ENCODE measurements at places on chromosomes 12 and 14. TPM values are rescaled to one million over a fixed set of nuclear protein-coding genes. Genes with fewer than 3 reads are reported as not detected.

Gene PLCZ1
- 1.2 TPM for polyA plus RNA-seq

Gene CDCA4
- polyA plus RNA-seq, result 27.8 TPM

Gene OASL
- polyA plus RNA-seq, result 0.22 TPM

Gene COCH
- polyA plus RNA-seq, result 2.5 TPM

Gene SMIM41
- polyA plus RNA-seq, result 0.33 TPM

Gene PRB2
- polyA plus RNA-seq, result not detected

Gene GLIPR1L1
- 0.65 TPM for polyA plus RNA-seq

Gene DACT1
- 39.4 TPM for polyA plus RNA-seq

Gene TMEM179
- polyA plus RNA-seq, result 1.2 TPM

Gene PRPH
- not detected for polyA plus RNA-seq

Gene POTEM
- not detected for polyA plus RNA-seq

Gene CLEC6A
- 0.21 TPM for polyA plus RNA-seq

Gene PIWIL1
- polyA plus RNA-seq, result 1.2 TPM

Gene NGB
- polyA plus RNA-seq, result not detected

Gene RPS6KL1
- polyA plus RNA-seq, result 1.7 TPM

Gene SYNDIG1L
- 0.29 TPM for polyA plus RNA-seq

Gene OR6C75
- polyA plus RNA-seq, result not detected

Gene EFS
- 56.8 TPM for polyA plus RNA-seq

Gene CCNT1
- 30.3 TPM for polyA plus RNA-seq

Gene OR10G3
- polyA plus RNA-seq, result not detected

Gene PLEKHD1
- 3.7 TPM for polyA plus RNA-seq

Gene ATF7
- 35.6 TPM for polyA plus RNA-seq

Gene SDR9C7
- 0.10 TPM for polyA plus RNA-seq

Gene WBP11
- 108 TPM for polyA plus RNA-seq

Gene LGR5
- 13.2 TPM for polyA plus RNA-seq

Gene SINHCAF
- polyA plus RNA-seq, result 268 TPM

Gene HOXC9
- polyA plus RNA-seq, result 30.0 TPM

Gene TAS2R30
- 0.16 TPM for polyA plus RNA-seq

Gene TOGARAM1
- polyA plus RNA-seq, result 40.1 TPM

Gene HOXC6
- 49.8 TPM for polyA plus RNA-seq

Gene TAS2R9
- polyA plus RNA-seq, result 0.09 TPM

Gene MAP3K9
- polyA plus RNA-seq, result 4.9 TPM

Gene B3GNT4
- polyA plus RNA-seq, result 4.2 TPM

Gene DEGS2
- polyA plus RNA-seq, result 8.6 TPM

Gene IRAK3
- 4.0 TPM for polyA plus RNA-seq

Gene IL26
- not detected for polyA plus RNA-seq

Gene POLE2
- 31.9 TPM for polyA plus RNA-seq

Gene TAS2R20
- 4.1 TPM for polyA plus RNA-seq

Gene TPPP2
- polyA plus RNA-seq, result 3.3 TPM

Gene OTX2
- polyA plus RNA-seq, result not detected

Gene SALL2
- polyA plus RNA-seq, result 62.4 TPM

Gene BMP4
- 47.8 TPM for polyA plus RNA-seq

Gene CARMIL3
- 1.3 TPM for polyA plus RNA-seq

Gene LAG3
- polyA plus RNA-seq, result 1.4 TPM

Gene FGD4
- polyA plus RNA-seq, result 18.5 TPM

Gene IFI27
- polyA plus RNA-seq, result 5.6 TPM

Gene SCARB1
- 21.0 TPM for polyA plus RNA-seq

Gene TAS2R13
- 0.19 TPM for polyA plus RNA-seq

Gene FLVCR2
- 8.4 TPM for polyA plus RNA-seq

Gene RNF31
- 56.8 TPM for polyA plus RNA-seq

Gene AMIGO2
- polyA plus RNA-seq, result 46.0 TPM

Gene SMOC1
- polyA plus RNA-seq, result 1.7 TPM

Gene TDRD9
- polyA plus RNA-seq, result 3.0 TPM

All from left renal cortex interstitium (tissue), 4 donors.